Daoy (cell line): ENCODE measurements at places on chromosomes 11 and 22.

- DNase-seq = no peak
These were observed 90.2 kb upstream of the ALKBH3 start for GRCh38 chr11:43790444-43790794.

DNA sequence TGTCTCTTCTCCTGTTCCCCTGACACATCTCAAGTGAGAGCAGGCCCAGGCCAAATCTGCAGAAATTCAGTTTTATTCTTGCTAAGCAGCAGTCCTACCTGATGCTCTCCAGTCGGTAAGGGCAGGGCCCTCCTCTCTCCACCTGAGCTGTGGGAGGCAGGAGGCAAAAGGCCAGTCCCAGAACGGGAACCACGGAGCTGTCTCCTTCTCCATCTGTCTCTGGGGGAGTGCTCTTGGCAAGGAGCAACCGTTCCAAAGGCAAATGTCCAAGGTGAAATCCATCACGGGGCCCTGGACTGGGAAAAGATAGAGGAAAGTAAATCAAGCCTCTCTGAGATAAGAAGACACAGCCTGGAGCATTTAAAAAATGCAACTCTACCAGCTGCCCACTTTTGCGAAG, 65.2 kb upstream of the CDON start:
- DNase-seq = no peak

DNA sequence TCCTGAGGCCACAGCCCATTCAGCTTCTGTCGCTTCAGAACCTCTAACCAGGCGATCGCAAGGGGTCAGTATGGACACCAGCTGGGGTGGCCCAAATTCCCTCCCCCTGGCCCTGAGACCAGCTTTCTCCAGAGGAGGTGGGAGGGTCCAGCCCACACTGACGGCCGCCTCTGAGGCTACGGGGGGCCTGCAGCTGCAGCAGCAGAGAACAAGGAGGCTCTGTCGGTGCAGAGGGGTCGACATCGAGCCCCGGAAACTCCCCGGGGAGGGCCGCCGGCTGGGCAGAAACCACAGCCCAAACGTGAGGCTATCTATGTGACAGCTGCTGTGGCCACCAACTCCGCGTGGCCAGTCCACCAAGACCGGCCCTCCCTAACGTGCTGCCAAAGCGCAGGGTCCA, 40.8 kb downstream of the ELFN2 start:
- DNase-seq = no peak

- peak; percentile 59 for DNase-seq
These were observed 18.1 kb downstream of the MMP10 start for GRCh38 chr11:102762361-102762767.

DNA sequence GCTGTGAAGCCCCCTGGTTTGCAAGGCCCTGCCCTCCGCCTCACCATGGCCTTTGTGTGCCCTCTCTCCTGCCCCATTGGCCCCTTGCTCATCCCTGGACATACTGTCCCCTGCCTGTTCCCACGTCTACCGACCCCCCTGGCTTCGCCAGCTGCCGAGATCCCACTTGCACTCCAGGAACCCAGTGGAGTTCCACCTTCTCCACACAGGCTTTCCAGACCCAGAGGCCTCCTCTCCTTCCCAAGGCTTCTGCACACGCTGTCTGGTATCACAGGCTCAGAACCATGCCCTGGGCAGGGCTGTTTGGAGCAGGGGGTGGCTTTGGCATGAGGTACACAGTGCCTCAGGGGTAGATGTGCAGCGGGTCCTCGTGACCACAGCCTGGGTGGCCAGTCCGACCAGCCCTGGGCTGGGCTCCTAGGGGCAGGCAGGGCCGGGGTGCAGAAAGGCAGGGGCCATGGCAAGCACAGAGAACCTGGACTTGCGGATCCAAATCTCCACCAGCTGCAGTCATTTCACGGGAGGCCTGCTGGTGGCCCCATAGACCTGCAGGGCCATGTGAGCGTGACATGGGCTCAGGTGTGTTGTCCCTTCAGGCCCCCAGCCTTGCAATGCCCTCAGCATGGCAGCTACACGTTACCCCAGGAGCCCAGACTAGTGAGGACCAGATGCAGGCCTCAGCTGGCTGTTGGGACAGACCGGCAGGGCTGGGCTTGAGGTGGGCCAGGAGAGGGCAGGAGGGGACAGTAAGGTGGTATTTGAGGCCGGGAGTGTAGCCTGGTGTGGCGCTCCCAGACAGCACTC, 9.5 kb downstream of the GRK2 start:
- no peak for DNase-seq

GRCh38 chr11:41309111-41309522, 150.3 kb downstream of the LRRC4C start:
- no peak for DNase-seq

- no peak for DNase-seq
These were observed 1071.4 kb downstream of the JRKL start for GRCh38 chr11:97461044-97461880.

GRCh38 chr11:46445192-46445919, 53.8 kb upstream of the CHRM4 start:
- DNase-seq = no peak

DNA sequence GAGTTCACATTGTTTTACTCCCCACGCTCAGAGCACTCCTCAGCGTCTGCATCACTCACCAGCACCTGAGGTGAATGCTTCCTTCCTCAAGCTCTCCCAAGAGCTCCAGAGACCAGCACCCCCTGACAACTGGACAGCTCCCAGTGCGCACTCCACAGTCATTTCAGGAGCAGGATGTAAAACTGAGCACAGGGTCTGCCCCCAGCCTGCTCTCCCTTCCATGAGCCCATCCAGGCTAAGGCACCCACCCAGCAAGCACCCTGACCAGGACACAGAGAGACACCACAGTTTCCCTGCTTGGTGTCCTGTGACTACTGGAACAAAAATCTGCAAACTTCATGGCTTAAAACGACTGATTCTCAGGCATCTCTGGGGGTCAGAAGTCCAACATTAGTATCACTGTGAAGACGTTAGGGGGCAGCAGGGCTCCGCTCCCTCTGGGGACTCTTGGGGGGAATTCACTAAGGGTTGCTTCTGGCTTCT, 3.3 kb downstream of the SCGB1D2 start:
- DNase-seq = peak; percentile 30

GRCh38 chr11:88508418-88508758, 170.9 kb upstream of the CTSC start:
- no peak for DNase-seq

DNA sequence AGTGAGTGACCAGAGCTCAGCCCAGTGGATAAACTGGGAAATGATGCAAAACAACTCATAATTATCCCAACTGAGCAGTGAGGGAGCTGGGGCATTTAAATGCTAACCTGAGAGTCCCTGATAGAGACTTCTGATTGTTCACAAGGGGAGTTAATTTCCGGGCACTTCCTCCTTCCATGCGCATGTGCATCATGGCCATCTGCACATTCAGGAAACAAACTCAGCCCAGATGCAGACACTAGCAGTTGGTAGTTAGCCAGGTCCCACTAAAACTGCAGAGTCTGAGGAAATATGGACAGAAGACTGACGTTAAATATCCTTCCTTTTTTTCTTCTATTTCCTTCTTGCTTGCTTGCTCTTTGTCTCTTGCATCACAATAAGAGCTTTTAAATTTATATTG, 852.1 kb upstream of the LRRC4C start:
- no peak for DNase-seq

DNA sequence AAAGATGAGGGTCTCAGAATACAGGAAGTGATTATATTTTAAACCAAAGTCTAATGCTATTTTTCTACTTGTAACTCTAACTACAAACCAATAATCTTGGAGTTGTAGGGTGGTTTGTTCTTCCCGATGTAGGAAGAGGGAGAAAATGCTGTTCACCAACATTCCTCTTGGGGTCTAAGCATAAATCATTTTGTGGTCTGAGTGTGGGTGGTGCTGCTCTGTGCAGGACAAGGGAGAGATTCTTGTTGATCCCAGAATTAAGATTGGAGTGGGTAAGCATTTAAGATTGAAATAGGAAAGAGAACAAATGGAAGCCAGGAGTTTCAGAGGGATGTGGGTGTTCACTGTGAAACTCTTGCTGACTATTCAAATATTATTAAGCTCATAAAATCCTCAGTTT, 38.6 kb upstream of the MMP13 start:
- DNase-seq = no peak

DNA sequence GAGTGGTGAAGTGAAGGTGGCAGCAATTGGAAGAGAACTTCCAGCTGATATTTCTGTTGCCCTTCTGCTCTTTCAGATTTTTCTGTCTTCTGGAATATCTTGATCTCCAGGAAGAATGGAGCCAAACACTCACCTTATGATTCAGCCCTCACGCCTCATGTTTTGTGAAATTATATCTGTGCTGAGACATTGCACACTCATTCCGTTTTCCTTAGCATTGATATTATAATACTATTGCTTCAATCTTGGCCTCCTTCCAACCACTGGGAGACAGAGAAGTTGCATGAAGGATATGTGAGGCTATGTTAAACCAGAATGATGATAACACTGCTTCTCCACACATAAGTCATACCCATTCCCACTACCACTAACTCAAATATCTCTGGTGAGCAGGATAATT, 177.9 kb downstream of the ETS1 start:
- DNase-seq = peak; percentile 76

- peak; percentile 77 for DNase-seq
These were observed at the start of gene ME3 for GRCh38 chr11:86672007-86672621. Gene ME3 (minus strand): TSS chr11:86672616.

- no peak for DNase-seq
These were observed 13.0 kb upstream of the UPK3A start for GRCh38 chr22:45271667-45272201.

DNA sequence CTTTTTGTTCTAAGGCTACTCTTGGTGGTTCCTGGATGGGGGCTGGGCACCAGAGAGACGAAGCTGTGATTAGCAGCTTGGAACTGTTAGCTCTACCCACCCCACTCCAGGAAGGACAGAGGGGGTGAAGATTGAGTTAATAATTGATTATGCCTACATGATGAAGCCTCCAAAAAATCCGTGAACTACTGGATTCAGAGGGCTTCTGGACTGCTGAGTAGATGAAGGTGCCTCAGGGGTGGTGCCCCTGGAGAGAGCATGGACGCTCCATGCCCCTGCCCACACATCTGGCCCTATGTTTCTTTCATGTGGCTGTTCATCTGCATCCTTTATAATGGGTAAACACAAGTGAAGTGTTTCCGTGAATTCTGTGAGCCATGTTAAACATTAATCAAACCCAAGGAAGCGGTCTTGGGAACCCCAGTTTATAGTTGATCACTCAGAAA, 47.3 kb upstream of the CYP2D6 start:
- DNase-seq = no peak

- DNase-seq = no peak
These were observed 81.3 kb upstream of the SYT9 start for GRCh38 chr11:7170431-7170830.

DNA sequence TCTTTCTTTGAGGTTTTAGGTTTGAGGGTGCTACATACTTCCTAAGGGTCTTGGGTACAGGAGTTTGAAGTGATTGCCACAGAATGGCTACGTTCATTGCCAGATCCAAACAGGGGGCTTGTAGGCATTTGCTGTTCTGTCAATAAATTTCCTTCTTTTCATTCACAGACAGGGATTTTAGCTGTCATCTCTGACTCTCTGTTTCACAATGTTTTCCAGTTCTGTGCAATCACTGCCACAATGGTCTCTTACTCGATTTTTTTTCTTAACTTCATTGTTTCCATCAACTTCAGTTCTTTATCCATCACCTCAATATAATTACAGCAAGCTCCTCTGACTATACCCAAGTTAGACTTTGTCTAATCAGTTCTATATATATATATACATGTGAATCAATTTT, 6.2 kb upstream of the HBD start:
- no peak for DNase-seq

- no peak for DNase-seq
These were observed 58.9 kb downstream of the SHANK2 start for GRCh38 chr11:71193431-71193830.

GRCh38 chr22:41856469-41856868, 23.6 kb downstream of the SREBF2 start:
- no peak for DNase-seq

- DNase-seq = no peak
These were observed 176.1 kb downstream of the DBX1 start for GRCh38 chr11:19984048-19984742.

DNA sequence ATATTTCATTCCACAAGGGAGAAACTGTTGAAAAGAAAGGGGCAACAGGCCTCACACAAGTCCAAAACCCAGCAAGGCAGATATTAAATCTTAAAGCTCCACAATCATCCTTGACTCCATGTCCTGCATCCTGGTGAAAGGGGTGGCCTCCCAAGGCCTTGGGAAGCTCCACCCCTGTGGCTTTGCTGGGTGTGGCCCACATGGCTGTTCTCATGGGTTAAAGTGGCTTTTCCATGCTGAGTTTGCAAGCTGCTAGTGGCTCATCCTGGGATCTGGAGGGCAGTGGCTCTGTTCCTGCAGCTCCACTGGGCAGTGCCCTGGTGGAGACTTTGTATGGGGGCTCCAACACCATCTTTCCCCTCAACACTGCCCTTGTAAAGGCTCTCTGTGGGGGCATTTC, 106.4 kb downstream of the CTNND1 start:
- DNase-seq = no peak

- no peak for DNase-seq
These were observed 23.6 kb upstream of the TMA7B start for GRCh38 chr22:39936523-39937145.

DNA sequence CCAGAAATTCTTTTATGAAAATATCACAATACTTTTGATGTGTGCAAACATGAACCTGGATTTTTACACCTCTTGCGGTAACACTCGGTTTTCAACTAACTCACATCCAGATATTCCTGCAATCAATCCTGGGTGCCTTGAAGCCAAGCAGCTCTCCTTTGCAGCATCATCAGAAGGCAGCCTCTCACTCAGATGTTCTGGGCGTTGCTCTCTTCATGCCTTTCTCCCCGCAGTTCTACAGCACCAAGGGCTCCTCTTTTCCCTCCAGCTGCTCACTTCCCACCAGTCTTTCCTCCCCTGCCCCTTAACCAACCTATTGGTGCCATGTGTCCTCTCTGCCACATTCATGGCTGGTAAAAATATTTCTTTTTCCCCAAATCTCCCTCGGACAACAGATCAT, 2.9 kb downstream of the FAM181B start:
- DNase-seq = no peak

- DNase-seq = peak; percentile 95
These were observed 88.9 kb downstream of the KCNQ1 start for GRCh38 chr11:2533587-2534133.

GRCh38 chr11:120326845-120327281, 1.8 kb downstream of the TLCD5 start:
- DNase-seq = no peak

- no peak for DNase-seq
These were observed 9.7 kb downstream of the CD5 start for GRCh38 chr11:61111786-61112517.
